ENCODE measurements at places on chromosomes 11 and 22.

DNA sequence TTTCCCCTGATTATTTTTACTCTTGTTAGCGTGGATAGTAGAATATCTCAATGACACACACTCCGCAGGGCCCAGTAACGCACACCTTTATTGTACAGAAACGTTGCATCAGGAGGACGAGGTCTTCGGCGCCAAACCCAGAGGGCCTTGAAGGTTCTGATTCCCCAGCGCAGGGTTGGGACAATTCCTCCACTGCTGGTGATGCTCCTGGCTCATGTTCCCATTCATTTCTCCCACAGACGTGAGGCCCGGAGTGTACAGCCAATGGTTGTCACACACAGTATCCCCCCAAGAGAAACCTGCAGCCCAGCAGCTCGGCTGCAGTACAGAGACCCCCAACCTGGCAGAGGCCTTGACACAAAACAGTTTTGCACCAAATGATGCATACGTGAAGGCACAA, 6.1 kb upstream of the ANO1 start:
- no peak for DNase-seq

DNA sequence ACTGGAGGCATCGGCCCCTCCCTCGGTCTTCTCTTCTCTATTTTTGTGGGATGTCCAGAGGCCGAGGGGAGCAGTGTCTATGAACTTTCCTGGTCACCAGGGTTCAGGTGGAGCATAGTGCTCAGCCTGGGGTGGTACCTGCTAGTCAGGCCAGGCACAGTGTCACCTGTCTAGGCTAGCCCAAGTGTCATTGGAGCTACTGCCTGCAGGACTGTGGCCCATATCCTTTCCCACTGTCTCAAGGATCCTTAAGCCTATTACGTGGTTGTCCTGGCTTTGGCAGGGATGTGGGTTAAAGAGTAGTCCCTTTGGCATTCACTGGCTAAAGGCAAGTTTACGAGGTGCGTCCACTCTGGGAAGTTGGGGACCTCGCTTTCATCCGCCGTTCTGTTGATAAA, 9.3 kb downstream of the RBM14 start:
- no peak for DNase-seq

- DNase-seq: peak; percentile 7
Observed at GRCh38 chr11:113675003-113675561, 31.0 kb downstream of the TMPRSS5 start.

GRCh38 chr11:18890615-18891014, 48.6 kb downstream of the MRGPRX1 start:
- no peak for DNase-seq

DNA sequence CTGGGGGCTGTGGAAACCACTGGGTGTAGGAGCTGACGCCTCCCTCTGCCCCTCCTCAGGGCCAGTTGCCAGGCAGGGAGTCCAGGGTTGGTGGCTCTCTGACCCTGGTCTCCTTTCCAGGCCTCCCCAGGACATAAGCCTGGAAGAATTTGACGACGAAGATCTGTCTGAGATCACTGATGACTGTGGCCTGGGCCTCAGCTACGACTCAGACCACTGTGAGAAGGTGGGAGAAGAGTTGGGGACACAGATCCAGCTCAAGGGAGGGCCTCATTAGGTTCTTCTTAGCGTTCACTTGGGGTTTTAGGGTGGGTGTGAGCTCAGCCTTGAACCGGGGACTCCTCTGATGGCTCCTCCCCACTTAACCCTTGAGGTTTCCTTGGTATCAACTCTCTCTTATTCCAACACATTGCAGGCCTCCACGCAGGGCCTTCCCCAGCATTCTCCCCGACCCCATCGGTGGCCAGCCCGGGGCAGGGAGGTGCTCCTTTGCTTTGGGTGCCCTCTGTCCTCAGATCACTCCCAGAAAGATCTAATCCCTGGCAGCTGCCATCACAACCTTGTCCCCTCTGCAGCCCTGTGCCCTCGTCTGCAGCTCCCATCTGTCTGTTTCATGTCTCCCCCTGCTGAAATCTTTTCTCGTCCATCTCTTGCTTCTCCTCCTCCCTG, 1.2 kb downstream of the MAPK8IP2 start:
- DNase-seq: no peak

GRCh38 chr11:2109541-2110019, 29.6 kb downstream of the IGF2 start:
- DNase-seq: no peak

- no peak for DNase-seq
Observed at GRCh38 chr11:102413497-102413896, 39.1 kb downstream of the TMEM123 start.

DNA sequence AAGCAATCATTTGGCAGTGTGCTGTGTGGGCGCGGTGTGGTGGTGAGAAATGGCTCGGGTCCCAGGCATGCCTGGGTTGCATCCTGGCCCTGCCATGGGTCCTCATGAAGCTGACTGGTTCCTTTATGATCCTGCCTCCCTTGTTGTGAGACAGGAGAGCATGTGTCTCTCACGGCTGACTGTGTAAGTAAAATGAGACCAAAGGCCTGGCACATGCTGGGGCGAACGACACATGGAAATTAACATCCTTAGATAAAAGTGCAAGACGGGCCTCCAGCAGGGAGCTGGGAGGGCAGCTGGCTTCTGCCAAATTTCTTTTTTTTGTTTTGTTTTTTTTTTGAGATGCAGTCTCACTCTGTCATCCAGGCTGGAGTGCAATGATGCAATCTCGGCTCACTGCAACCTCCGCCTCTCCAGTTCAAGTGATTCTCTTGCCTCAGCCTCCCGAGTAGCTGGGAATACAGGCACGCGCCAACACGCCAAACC, 9.4 kb upstream of the FBLN1 start:
- no peak for DNase-seq

GRCh38 chr11:62905927-62906531, 15.1 kb downstream of the CHRM1 start:
- peak; percentile 83 for DNase-seq

All from activated CD4-positive, alpha-beta T cell treated with anti-CD3 and anti-CD28 coated beads, Interleukin-2, amount 10 ng/mL, durations not matched to agents 7 days and 5 days (primary cell).